ENCODE measurements at places on chromosomes 11 and 22.

- DNase-seq = no peak
Observed at GRCh38 chr22:42785706-42786499, 65.2 kb upstream of the A4GALT start.

GRCh38 chr22:46036558-46037408, 59.8 kb upstream of the WNT7B start:
- peak; percentile 62 for DNase-seq

DNA sequence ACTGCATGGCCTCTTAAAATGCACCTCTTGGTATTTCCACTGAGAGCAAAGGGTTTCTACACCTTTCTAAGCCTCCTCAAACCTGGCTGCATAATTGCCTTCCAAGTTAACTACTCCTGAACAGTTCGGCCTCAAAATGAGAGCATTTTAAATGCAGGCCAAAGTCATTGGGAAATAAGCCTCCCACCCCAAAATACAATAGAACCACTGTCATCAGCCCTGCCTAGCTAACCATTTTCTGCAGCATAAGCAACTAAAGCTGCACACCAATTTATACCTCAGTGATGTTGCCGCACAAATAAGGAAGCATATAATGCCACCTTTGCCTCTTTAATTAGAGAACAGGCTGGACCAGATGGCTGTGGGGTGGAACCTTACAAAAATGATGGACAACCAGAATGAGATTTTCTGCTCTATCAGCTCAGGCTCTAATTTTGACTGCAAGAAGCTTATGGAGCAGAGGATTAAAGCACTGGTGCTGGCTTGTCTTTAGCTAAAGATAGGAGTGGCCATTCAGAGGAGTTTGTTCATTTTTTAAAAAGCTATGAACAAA, 4.3 kb downstream of the TOB2 start:
- DNase-seq = no peak

GRCh38 chr11:68792400-68792966, 41.2 kb upstream of the TESMIN start:
- no peak for DNase-seq

DNA sequence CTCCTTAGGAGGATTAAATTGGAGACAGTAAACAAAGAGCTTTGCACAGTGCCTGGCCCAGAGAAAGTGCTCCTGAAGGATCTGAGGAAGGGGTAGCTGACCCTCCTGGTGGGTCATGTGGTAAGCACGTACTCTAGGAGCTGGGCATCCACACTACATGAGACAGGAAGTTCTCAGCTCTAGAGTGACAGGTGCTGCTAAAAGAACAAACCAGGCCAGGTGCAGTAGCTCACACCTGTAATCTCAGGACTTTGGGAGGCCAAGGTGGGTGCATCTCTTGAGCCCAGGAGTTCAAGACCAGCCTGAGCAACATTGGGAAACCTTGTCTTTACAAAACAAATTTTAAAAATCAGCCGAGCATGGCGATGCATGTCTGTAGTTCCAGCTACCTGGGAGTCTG, 13.1 kb downstream of the SLC43A1 start:
- no peak for DNase-seq

DNA sequence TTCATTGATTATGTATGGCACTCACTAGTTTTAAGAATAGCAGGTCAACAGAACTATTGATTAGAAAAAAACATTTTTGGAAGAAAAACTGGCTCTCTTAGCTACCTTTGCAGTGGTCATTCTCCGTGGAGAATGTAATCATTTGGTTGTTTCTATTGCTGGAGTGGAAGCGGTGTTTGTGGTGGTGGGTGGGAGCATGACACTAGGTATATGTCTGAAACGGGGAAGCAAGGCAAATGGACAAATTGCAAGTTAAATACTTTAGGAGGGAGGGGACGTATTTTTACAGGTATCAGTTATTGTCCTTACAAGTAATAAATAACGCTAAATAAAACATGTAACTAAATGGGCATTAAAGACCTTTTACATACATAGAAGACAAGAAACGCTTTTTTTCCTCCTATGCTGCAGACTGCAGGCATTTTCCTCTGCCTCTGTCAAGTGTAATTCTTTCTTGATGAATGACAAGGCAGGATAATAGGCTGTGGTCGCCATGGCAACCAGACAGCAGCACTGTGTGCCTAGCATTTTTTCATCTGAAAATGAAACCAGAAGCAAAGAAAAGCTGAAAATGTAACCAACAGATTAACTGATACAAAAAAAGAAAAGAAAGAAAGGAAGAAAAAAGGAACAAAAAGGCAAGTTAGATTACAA, 46.2 kb downstream of the BLID start:
- no peak for DNase-seq

DNA sequence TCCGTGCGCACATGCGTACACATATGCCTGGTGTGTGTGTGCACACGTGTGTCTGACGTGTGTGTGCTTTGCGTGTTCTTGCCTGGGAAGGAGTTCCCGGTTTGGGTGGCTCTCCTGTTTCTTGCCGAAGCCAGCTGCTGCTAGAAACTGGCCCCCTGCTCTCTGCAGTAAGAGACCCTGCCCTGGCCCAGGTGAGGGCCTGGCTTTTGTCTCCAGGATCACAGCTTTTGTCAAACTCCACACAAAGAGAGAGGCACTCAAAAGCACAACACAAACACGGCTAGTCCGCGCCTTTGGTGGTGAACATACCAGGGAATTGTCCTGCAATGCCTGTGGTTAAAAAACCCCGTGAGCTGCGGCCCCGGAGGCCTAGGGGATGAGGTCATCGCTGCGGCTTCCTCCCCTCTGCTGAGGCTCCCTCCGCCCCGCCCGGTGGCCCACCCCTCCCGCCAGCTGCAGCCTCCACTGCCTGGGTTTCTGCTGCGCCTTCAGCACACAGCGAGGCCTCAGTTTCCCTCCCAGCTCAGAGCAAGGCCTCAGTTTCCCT, 88.9 kb downstream of the KCNQ1 start:
- peak; percentile 10 for DNase-seq

DNA sequence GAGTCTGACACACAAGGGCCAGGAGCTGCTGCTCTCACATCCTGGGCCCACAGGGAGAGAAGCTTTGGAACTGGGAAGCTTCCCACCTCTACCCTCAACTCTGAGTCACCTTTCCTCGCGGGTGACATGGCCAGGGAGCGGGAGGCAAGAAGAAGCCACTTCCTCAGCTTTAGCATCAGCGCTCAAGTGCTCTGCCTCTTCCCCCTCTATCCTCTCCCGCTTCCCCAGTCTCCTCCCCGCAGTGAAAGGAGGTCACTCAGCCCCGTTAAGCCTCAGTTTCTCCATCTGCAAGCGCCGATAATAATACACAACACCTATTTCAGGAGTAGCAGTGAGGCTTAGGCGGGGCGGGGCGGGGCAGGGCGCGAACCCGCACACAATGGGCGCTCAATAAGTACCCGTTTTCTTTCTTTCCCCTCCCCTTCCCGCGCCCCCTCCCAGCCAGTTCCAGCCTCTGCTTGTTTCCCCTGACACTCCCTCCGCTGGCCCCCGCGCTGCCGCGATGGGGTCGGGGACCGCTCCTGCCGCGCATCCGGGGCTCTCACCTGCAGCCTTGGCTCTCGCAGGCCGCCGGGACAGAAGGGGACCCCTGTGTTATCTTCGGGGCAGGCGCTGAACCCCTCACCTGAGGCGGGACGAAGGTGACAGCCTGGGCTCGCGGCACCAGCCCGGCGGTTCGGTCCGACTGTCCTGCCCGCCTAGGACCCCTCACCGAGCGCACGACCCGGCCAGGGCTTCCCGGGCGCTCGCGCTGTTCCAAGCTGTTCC, 892 bp downstream of the GDPD5 start:
- DNase-seq = peak; percentile 27

GRCh38 chr22:30596886-30597285, 5.2 kb upstream of the PES1 start:
- DNase-seq = no peak

DNA sequence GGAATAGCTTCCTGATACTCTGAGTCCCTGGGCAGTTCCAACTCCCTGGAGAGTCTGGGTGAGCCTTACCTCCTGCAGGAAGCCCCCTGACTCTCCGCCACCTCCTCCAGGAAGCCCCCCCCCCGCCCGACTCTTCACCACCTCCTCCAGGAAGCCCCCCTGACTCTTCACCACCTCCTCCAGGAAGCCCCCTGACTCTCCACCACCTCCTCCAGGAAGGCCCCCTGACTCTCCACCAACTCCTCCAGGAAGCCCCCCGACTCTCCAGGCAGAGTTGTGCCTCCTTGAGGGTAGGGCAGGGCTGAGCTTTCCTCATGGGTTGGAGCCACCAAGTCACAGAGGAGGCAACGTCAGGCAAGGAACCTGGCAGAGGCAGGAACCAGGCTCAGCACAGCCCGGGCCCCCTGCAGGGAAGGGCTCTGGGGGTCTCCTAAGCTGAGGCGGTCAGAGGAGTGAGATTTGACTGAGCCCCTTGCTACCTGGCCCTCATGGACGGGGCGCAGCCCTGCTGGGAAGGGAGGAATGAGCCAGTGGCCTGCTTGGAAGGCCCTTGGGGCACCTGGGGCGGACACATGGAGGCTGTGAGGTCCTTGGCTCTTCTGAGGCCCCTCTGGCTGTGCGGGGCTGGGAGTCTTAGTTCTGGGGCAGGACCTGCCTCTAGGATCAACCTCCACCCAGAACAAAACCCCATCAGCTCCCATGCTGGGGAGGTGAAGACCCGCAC, 18.1 kb downstream of the MRGPRG start:
- no peak for DNase-seq

GRCh38 chr11:19332476-19332875, 91.7 kb upstream of the E2F8 start:
- no peak for DNase-seq

DNA sequence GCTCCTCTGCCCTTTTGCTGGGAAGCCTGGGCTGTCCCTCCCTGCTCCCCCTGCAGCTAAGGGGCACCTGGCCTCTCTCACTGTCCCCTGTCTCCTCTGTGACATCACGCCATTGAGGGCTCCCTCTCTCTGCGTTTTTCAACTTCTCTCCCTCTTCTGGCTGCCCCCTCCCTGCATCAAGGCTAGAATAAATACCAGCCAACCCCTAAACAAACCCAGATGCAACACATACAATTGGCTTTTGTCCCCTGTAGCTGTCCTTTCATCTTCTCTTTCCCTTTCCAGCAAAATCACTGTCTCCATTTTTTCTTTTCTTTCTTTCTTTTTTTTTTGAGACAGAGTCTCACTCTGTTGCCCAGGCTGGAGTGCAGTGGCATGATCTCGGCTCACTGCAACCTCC, 3.3 kb upstream of the MIEF1 start:
- DNase-seq = no peak

DNA sequence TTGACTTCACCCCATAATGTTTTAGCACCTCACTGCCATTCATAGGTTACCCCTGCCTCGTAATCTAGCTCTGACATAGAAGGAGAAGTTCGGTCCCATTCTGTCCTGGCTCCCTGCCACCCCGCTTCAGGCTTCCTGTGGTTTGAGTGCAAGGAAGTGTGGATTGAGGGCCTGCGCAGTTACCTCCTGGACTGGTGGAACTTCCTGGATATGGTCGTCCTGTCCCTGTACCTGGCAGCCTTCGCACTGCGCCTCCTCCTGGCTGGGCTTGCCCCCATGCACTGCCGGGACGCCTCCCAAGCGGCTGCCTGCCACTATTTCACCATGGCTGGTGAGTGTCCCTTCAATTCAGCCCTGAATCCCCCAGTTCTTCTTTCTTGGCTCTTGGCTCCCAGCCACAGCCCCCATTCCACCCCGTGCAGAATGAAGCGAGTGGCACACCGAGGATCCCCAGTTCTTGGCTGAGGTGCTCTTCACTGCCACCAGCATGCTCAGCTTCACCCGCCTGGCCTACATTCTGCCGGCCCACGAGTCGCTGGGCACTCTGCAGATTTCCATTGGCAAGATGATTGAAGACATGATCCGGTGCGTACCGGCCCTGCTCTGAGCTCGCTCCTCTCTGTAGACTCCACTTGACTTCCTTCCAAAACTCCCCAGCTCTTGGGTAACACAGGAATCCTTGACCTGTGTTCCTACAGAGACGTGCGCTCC, 15.4 kb downstream of the ART5 start:
- peak; percentile 15 for DNase-seq

GRCh38 chr11:110296226-110297075, at the start of gene RDX:
TSS of gene RDX (minus strand) at chr11:110296614. CDS start at chr11:110279692, 16,922 bp downstream.
- DNase-seq = peak; percentile 85

GRCh38 chr22:48332438-48333322, 1495.0 kb downstream of the BRD1 start:
- no peak for DNase-seq

GRCh38 chr22:45254789-45255278, 14.1 kb upstream of the KIAA0930 start:
- peak; percentile 81 for DNase-seq

GRCh38 chr22:38135133-38135706, 24.7 kb upstream of the BAIAP2L2 start:
- no peak for DNase-seq

GRCh38 chr22:27197052-27197451, 539.7 kb downstream of the MIAT start:
- DNase-seq = no peak

GRCh38 chr11:2536440-2536989, 91.7 kb downstream of the KCNQ1 start:
- DNase-seq = no peak

DNA sequence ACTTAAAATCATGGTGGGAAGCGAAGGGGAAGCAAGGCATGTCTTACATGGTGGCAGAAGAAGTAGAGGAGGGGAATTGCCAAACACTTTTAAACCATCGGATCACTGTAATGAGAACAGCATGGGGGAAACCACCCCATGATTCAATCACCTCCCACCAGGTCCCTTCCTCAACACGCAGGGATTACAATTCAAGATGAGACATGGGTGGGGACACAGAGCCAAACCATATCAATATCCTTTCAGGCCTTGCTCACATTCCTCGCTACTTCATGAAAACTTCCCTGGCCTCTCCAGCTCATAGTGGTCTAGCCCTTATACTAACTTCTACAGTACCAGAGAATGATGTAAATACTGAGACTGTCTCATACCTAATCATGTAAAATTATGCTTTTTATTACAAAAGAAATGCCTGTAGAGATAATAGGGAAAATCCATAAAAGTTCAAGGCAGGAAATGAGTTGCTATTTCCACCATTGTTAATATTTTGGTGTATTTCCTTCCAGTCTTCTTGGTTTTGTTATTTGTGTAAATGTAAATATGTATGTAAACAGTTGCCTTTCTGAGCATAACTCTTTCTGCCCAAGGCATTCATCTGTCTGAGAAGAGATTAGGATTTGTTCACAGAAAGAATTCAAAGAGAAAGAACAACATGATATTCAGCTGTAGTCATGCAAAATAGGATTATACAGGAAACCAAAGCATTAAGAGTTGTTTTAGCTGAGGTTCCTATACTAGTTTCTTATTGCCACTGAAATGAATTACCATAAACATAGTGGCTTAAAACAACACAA, 104.3 kb upstream of the LDLRAD3 start:
- no peak for DNase-seq

DNA sequence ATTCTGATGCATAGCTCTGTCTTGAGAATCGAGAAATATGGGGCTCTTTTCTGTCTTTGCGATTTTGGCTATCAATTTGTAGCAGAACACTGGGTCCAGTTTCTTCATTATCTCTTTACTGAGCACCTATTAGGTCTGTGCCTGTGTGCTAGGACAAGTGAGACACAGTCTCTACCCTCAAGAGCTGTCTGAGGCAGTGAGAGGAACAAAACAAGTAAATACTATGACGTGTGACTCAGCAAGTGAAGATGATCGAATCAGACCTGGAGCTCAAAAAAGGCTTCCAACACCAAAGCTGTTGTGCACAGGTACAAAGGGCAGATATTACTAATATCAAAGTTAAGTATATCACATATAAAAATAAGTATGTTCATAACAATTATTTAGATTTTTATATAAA, 52.4 kb downstream of the LGR4 start:
- no peak for DNase-seq

GRCh38 chr11:77191429-77191822, 63.4 kb downstream of the MYO7A start:
- DNase-seq = no peak

Measured in activated CD4-positive, alpha-beta T cell treated with anti-CD3 and anti-CD28 coated beads, Interleukin-10, Interleukin-2, amounts not matched to agents 100 ng/mL and 50 ng/mL, durations not matched to agents 16 hours and 8 hours (primary cell).